Right ventricle myocardium inferior (tissue), 1 donor: ENCODE measurements at places on chromosomes 12 and 14.

DNA sequence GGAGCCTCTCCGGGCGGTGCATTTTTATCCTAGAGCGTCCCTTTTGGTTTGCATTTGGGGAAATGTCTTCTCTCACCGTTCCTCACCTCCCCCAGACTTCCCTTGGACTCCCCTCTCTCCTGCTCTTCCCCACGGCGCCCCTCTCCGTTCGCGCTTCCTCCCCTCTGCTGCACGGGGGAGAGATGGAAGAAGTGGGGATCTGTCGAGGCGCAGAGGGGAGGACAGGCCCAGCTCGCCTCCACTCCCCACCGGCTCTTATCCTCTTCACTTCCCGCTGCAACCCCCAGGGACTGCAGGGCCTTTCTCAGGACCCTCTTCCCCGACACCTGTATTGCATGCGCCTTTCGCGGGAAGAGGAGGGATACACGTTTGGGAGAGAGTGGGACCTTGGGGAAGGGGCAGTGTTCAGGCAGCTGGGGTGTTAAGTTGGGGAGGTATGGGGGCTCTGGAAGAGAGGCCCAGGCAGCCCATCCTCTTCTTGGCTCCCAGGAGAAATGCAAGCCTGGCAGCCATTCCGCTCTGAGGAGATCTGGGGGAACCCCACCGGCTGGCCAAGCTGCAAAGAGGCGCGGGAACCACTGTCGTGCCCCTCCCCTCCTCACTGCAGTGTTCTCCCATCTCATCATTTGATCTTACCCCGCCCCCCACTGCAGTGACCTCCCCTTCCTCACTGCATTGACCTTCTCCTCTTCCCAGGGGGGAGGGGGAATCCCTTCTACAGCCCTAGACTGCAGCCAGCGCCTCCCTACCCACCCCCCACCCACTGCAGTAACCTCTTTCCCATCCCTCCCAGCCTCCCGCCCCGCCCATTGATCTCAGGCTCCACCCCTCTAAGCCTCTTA, 788 bp downstream of the ENO2 start:
- DNase-seq, result no peak

GRCh38 chr14:93114068-93114710, 1.5 kb downstream of the ITPK1 start:
- peak; percentile 65 for DNase-seq

- DNase-seq, result no peak
Measured at GRCh38 chr14:85536833-85537190, 6.9 kb downstream of the FLRT2 start.

DNA sequence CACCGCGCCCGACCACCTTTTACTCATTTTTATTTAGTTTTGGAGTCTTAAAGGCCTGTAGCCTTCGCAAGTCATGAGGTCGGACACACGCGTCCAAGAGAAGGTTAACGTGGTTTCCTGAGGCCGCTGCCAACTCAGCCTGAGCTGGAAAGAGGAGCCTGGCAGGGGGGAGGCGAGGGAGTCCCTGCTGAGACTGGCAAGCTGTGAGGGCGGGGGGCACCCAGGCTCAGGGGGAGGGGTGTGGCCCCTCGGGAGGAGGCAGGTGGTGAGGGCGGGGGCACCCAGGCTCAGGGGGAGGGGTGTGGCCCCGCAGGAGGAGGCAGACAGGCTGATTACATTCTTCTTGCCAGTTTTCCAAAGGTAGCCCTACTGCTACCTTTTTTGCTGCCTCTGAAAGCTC, 143.2 kb downstream of the PIWIL1 start:
- DNase-seq, result no peak

GRCh38 chr14:97878727-97879126, 1081.5 kb downstream of the VRK1 start:
- no peak for DNase-seq

GRCh38 chr12:33653362-33653761, 213.7 kb upstream of the SYT10 start:
- no peak for DNase-seq

DNA sequence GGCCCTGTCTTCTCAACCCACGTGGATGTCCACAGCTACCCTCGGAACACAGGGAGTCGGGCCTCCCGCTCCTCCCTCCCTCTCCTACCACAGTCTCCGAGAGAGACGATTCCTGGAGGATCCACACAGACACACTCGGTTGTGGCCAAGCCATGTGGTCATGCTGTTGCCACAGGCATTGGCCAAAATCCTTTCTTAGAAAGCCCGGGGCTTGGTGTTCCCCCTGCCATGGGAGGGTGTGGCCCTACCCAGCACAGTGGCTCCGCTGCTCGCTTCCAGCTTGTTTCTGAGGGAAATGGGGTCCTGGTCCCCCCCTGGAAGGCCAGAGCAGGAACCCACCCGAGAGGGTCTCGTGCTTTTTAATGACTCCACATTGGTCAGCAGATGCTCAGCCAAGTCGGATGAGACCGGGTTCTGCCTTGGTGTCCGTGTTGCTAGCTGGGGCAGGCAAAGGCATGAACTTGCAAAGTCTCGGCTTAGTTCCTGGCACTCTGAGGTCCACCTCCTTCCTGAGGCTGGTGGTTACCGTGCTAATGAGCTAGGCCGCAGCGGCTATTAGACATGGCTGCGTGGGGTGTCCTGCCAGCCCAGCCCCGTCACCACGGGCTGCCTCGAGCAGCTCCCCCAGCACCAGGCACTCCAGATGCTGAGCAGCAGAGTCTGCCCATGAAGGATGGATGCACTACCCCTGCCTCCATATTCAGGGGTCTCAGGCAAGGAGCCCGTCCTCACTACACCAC, 46.8 kb upstream of the MEG3 start:
- no peak for DNase-seq

DNA sequence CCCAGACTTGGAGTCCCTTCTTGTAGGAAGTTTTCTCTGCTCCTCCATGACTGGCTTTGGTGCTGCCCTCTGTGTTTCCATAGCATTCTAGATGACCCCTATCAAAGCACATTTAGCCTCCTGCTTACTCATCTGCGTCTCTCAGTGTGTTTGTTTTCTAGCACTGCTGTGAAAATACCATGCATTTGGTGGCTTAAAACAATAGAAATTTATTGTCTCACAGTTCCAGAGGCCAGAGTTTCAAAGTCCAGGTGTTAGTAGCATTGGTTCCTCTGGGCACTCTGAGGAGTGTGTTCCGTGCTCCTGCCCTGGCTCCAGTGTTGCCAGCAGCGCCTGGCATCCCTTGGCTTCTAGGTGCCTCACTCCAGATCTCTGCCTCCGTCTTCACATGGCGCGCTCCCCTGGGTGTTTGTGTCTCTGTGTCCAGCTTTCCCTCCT, 86.1 kb downstream of the CACNA1C start:
- peak; percentile 58 for DNase-seq

DNA sequence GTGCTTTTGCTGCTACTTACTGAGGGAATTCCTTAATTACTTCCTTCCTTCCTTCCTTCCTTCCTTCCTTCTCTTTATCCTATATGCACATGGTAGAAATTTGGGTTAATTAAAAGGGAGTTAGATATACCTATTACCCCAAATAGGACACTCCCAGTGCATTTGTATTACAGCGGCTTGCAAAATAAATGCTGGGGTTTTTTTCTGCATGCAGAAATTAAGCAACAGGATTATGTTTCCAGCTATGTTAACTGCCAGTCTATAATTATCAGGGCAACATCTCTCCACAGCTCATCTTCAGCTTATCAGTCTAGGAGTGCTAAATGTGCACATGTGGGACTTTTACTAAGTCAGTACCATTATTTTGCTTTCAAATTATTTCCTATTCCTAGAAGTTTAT, 132.9 kb upstream of the SLC35F4 start:
- DNase-seq, result no peak

DNA sequence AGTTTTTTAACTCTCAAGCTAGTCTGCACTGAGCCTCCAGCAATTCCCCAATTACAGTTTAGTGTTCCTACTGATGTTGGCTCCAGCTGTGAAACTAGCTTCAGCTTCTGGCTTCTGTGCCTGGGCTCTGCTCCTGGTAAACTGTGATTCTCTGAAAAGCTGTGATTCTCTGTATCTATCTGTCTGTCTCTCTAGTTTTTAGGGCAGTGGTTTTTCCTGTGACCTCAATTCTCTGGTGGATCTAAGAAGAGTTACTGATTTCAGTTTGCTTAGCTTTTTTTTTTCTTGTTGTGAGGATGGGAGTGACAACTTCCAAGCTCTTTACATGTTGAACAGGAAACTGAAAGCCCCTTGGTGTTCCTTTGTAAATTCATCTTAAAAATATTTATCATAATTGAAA, 3.8 kb upstream of the HIF1A start:
- no peak for DNase-seq

- DNase-seq, result no peak
Measured at GRCh38 chr12:843609-844008, 91.2 kb downstream of the WNK1 start.

GRCh38 chr12:105084251-105085250, at the start of gene ALDH1L2:
Gene ALDH1L2, minus strand, starts transcription at chr12:105084458. Its CDS starts 22 bp downstream, at chr12:105084436.
- DNase-seq, result peak; percentile 93

GRCh38 chr12:74741112-74741511, 203.5 kb downstream of the ATXN7L3B start:
- DNase-seq, result no peak

DNA sequence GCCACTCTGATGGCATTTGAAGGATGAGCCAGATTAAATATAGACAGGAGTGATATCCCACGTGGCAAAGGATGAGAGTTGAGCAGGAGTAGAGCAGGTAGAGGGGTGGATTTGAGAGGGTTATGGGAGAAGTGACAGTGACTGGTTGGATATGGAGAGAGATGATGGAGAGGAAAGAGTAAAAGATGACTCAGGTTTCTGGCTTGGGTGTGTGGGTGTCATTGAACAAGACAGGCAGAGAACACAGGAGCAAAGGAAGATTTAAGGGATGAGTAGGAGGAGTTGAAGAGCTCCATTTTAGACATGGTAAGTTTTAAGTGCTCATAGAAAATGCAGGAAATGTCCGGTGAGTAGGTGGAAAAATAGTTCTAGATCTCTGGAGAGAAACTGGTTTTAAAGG, 136.9 kb downstream of the EGLN3 start:
- no peak for DNase-seq

DNA sequence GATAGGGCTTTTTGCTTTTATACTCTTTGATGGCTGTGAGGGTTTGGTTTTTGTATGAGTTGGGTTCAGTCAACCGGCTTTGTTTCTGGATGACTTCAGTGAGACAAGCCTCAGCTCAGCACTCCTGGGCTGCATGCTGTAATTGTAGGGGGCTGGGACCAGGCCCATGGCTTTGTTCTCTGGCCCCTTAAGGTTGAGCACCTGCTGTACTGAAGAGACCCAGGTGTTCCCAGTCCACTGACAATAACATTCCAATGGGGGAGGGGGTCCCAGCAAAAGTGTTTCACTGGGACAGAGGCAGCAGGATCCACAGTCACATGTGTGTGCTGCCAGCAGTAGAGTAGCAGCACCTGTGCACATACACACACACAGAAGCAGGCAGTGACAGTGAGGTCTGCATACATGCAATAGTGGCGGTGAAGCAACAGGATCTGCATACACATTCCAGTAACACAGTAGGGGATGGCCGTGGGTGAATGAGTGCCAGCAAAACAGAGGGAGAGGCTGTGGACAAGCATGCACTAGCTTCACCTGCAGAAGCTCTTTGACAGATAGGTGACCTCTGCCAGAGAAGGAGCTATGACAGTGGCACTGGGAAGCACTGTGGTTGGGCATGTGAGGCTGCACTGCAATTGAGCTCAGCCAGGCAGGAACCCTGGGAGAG, 240.4 kb downstream of the ASCL1 start:
- DNase-seq, result no peak

DNA sequence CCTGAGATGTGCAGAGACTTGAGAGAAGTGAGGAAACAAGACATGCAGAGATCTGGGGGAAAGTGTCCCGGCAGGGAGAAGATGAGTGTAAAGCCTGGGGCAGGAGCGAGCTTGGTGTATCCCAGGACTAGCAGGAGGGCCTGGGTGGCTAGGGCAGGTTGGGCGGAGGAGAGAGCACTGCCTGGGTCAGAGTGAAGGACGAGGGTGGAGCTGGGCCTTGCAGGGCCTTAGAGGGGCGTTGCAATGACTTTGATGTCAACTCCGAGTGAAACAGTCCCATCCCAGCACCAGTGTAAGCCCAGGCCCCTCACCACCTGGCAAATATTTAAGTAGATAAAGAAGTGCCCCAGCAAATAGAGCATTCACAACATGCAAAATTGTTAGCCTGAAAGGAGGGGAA, 24.2 kb upstream of the RFLNA start:
- no peak for DNase-seq

DNA sequence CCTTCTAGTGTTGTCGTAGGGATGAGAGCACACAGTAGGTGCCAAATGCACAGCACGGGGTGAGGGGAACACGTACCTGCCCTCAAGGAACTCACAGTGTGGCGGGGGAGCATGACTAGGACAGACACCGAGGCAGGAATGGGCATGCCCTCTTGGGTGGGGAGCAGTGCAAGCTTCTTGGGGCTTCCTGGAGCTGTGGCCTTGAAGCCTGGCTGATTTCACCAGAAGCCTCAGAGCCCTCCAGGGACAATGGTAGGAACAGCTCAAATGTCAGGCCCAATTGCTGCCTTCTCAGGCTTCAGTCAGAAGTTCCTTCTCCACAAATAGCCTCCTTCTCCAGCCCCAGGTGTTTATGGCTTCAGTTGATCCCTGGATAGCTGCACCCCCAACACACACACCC, 43.4 kb downstream of the TEAD4 start:
- no peak for DNase-seq

DNA sequence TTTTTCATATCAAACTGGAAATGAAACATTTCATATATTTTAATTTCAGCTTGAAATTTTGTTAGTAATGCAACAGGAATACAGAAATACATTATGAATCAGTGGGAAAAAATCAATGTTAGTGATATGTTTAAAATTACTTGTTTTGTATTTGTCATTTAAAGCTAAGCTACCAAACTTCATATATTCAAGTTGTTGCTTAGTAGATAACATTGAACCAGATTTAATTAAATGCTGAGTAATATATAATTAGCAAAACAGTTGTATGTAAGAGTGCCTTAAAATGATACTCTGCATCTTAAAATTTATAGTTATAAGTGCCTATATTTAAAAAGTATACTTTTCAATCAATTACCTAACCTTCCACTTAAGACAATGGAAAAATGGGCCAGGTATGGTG, 5.0 kb downstream of the CHURC1 start:
- DNase-seq, result no peak

DNA sequence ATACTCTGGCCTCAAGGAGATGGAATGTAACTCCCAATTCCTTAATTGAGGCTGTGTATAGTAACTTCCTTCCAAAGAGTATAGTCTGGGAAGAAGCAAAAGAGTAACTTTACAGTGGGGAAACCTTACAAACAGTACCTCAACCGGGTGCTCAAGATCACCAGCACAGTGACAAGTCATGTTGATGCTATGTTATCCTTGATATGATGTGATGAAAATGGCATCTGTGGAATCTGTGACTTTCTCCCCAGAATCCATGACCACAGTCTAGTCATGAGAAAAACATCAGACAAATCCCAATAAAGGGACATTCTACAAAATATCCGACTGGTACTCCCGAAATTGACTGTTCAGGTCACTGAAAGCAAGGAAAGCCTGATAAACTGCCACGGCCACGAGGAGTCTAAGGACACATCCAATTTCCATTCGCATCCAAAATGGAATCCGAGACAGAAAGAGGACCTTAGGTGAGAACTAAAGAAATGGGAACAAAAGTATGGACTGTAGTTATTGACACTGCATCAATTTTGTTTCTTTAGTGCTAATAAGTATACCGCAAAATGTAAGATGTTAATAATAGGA, 97.3 kb upstream of the FRMD6 start:
- no peak for DNase-seq
